ENCODE measurements at places on chromosomes 2 and 18.

DNA sequence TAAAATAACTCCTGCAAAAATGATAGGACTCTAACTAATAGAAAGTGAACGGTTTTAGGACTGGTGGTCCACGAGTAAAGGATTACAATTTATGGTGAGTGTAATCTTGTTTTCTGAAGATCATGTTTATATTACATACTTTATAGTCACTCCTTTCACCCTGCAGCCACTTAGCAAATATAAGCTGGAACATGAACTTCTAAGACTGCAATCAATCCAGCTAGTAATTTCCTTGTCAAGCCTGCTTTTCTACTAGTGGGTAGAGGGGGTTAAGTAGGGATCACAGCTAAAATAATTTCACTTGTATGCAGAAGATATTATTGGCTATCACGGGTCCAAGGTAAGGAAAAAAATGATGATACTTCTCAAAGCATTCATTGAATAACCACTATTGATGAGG lies 125.5 kb upstream of the NETO1 start:
- DNase-seq, result no peak

- DNase-seq, result no peak
Measured at GRCh38 chr2:178819147-178819875, 12.1 kb upstream of the TTN start.

DNA sequence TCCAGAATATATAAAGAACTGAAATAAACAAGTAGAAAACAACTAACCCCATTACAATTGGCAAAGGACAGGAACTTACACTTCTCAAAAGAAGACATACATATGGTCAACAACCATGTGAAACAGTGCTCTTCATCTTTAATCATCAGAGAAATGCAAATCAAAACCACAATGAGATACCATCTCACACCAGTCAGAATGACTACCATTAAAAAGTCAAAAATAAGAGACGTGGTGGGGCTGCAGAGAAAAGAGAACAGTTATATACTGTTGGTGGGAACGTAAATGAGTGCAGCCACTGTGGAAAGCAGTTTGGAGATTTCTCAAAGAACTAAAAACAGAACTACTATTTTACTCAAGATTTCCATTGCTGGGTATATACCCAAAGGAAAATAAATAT lies 1696.3 kb upstream of the TMEFF2 start:
- no peak for DNase-seq

- no peak for DNase-seq
Measured at GRCh38 chr18:69044215-69044614, 246.3 kb downstream of the CCDC102B start.

- no peak for DNase-seq
Measured at GRCh38 chr2:649426-650342, 27.5 kb downstream of the TMEM18 start.

GRCh38 chr18:47788621-47789020 lies 141.8 kb downstream of the SMAD2 start:
- DNase-seq, result no peak

- no peak for DNase-seq
Measured at GRCh38 chr2:78734221-78734620, 291.3 kb upstream of the REG3G start.

GRCh38 chr2:120817136-120817955 lies 81.7 kb downstream of the GLI2 start:
- no peak for DNase-seq

- no peak for DNase-seq
Measured at GRCh38 chr18:74540652-74541421, 6.5 kb downstream of the CNDP1 start.

GRCh38 chr2:160492401-160493226 lies 993 bp downstream of the RBMS1 start:
- DNase-seq, result no peak

DNA sequence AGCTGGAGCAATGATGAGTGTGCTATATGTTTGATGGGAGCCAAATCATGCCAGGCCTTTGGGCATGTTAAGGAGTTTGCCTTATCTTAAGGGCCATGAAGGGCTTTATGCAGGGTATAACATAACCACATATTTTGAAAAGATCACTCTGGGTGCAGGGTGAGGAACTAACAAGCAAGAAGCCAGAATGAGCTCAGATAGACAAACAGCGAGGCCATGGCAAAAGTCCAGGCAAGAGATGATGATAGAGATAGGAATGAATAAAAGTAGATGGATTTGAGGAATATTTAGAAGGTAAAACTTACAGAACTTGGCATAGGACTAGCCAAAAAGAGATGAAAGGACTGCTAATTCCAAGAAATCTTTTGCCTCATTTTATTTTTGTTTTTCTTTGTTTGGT lies 6.7 kb downstream of the GALNT3 start:
- DNase-seq, result no peak

DNA sequence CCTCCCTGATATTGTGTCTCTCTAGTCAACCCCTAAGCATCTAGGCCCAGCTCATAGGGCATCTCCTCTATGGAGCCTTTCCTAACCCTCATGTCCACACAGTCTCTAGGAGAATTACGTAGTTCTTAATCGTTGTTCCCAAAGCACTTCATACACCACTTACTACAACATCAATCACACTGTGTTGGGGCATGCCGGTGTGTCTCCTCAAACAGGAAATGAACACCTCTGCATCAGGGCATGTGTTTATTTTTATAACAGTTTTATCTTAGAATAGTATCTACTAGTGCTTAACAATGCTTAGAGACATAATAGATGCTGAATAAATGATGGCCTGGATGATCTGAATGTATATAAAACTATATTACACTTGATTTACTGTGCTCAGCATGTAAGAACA lies 19.7 kb downstream of the CYP1B1 start:
- no peak for DNase-seq

DNA sequence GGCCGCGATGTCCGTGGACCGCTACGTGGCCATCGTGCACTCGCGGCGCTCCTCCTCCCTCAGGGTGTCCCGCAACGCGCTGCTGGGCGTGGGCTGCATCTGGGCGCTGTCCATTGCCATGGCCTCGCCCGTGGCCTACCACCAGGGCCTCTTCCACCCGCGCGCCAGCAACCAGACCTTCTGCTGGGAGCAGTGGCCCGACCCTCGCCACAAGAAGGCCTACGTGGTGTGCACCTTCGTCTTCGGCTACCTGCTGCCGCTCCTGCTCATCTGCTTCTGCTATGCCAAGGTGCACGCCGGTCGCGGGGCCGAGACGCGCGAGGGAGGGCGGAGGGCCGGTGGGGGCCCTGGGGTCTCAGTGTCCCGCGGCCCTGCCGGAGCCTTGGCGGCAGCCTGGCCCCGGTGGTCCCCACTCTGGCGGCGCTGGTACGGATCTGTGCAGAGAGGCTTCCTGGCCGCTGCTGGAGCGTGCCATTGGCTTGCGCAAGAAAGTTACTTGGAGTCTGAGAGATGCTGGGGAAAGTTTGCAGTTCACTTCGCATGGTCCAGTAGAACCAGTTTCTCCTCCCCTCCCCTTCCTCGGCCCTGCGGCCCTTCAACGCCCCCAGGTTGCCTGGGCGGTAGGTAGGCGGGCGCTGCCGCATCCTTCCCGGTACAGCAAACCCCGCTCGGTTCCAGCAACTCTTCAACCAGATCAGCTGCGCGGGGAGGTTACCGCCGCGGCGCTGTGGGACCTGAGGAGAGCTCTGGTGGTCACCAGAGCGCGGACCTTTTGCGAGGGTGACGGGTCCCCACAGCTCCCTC lies 1.5 kb downstream of the GALR1 start:
- no peak for DNase-seq

DNA sequence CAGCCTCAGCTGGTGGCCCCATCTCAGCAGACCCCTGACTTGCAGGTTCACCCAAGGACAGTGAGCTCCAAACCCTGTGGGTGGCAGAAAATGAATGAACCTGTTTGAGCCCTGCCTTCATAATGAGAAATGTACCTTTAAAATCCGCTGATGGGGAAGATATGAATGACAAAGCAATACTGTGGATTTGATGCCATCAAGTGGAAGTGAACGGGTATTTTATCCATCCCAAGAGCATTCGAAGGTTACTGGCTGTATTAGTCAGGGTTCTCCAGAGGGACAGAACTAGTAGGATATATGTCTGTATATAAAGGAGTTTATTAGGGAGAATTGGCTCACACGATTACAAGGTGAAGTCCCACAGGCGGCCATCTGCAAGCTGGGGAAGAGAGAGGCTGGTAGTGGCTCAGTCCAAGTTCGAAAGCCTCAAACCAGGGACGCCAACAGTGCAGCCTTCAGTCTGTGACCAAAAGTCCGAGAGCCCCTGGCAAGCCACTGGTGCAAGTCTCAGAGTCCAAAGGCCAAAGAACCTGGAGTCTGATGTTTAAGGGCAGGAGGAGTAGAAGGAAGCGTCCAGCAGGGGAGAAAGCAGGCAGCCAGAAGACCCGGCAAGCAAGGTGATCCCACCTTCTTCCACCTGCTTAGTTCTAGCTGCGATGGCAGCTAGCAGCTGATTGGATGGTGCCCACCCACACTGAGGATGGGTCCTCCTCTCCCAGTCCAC lies 32.1 kb downstream of the TOGARAM2 start:
- DNase-seq, result no peak

GRCh38 chr18:3607309-3608098 lies 157.5 kb downstream of the TGIF1 start:
- no peak for DNase-seq
